Activated gamma-delta T cell (primary cell): ENCODE measurements at places on chromosomes 11 and 22.

- DNase-seq = no peak
Observed at GRCh38 chr11:6253197-6253596, 6.4 kb upstream of the CCKBR start.

DNA sequence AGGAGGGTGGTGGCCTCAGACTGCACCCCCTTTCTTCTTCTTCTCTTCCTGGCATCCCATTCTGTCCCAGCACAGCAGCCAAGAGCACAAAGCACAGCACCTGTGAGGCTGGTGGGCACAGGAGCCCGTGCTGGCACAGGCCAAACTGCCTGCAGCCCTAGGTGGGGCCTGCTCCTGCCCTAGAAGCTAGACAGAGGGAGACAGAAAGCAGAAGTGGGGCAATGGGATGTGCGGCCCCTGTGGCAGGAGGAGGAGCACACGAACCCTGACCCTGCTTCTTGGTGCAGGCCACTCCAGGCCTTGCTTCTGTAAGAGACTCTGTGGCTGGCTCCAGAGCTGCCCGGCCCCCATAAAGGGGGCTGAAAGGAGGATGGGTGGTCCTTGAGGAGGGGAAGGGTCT, 3.9 kb upstream of the PTS start:
- no peak for DNase-seq

GRCh38 chr11:86673872-86674750, 1.7 kb upstream of the ME3 start:
- DNase-seq = no peak

- DNase-seq = no peak
Observed at GRCh38 chr22:48734961-48735360, 1092.7 kb downstream of the BRD1 start.

GRCh38 chr11:134669796-134670195, 257.8 kb upstream of the B3GAT1 start:
- DNase-seq = no peak

GRCh38 chr11:20363500-20364340, at the start of gene HTATIP2:
Gene HTATIP2 (plus strand): TSS chr11:20363714. CDS start chr11:20364238, 524 bp downstream.
- DNase-seq = peak; percentile 59

DNA sequence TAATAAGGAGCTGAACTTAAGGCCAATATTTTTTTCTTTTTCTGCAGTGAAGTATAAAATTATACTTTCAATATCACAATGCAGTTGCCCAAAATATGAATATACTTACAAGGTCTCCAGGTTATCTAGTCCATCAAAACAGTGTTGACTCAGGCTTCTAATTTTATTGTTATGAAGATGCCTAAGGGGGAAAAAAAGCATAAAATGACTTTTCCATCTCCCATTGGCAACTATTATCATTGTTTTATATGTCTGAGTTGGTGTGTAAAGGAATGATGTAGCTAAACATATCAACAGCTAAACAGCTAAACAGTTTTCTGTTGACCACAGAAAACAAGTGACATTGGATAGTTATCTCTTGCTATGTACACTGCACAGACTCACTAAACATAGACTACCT, 21.2 kb upstream of the CCDC34 start:
- no peak for DNase-seq
